ENCODE measurements at places on chromosomes 3 and 15.
A peak's percentile ranks its signal among the peaks of the same experiment; 100 is the strongest.

DNA sequence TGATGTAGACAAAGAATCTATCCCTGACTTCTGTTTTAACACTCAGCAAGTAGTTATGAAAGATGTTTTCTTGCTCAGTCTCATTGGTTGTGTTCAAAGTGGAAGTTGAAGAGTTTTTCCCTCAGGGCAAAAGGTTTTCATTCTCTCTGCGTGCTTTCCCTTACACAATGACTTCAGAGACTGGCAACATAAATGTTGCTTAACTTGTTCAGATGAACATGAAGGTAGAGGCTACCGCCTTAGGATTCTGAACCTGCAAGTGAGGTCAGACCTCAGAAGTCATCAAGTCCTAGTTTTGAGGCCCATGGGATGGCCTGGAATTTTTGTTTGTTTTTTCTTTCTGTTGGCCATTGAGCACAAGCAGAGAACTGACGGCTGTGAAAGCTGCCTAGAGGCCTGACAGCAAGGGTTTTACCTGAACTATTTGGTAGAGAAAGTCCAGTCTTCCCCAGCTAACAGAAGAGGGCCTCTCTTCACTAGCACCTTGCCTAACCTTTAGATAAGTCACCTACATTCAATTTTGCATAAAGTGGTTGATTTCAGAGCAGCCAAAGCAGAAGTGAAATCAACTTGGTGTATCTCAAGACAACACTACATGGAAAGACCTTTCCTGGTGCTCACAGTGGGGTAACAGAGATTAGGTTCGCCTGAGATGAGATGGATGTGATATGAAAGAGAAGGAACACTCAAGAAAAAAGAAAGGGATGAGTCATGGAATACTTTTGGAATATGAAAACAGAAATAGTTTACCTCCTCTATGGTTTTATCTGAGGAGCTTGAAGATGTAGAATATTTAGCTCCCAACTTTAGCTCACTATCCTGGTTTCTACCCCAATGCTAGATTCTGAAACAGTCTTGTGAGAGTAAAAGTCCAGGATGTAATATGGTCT lies 53.6 kb upstream of the AP4E1 start:
- DNase-seq = no peak

DNA sequence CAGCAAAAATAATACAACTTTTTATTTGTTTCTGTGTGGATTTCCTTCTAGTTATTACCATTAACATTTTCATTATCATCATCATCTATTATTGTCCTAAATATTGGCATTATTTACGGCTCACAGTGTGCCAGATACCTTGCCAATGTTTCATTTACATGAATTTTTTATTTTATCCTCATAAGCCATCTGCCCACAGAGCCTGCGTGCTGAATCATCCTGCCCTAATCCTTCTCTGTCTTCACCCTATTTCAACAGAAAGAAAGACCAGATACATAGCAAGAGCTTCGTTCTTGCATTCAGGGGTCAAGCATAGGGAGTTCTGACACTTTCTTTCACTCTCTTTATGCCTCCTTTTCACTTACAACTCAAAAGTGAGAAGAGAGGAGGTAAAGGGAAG lies 82.0 kb downstream of the KCNMB2 start:
- DNase-seq = no peak

- no peak for DNase-seq
Measured at GRCh38 chr3:53641397-53641796, 147.0 kb downstream of the CACNA1D start.

DNA sequence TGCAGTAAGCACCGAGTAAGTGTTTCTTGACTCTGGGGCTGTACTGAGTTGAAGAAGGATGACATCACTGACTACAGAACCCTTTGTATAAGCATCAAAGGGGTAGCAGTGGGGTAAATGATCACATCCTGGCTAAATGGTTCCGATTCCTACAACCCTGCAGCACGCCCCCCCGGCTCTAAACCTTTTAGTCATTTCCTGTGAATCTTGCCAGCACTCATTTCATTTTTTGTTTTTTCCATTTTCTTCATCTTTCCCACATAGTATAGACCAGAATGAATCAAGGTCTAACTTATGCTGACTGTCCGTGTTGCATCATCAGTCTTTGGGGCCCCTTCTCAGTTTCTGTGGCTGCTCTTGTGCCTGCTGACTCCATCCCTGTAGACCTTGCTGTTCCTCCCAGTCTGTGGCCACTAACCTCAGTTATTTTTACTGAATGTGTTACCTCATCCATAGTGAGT lies 383.1 kb upstream of the TPRG1 start:
- peak; percentile 42 for DNase-seq

- DNase-seq = no peak
Measured at GRCh38 chr3:127158614-127159229, 34.2 kb upstream of the PRR23E start.

GRCh38 chr3:190122198-190122771 lies 1.6 kb upstream of the P3H2 start:
- DNase-seq = no peak

- DNase-seq = no peak
Measured at GRCh38 chr3:178001670-178002101, 534.5 kb upstream of the KCNMB2 start.

- no peak for DNase-seq
Measured at GRCh38 chr3:150216866-150217600, 191.1 kb upstream of the TSC22D2 start.

GRCh38 chr3:179801263-179801662 lies 148.4 kb downstream of the USP13 start:
- DNase-seq = no peak

DNA sequence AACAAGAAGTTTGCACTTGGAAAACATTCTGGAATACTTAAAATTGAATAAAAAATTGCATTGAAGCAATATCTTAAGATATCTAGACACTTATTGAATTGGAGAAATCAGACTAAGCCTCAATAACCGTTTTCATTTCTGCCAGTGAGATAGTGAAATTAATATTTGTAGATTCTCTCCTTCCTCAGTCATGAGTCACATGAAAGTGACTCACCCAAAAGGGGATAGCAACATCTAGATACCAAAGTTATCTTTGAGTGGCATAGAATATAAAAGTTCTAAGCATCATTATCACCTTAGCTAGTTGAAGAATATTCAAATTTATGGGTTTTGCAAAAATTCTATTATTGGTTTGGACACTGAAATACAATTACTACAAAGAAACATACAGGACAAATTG lies 614.8 kb upstream of the ZNF717 start:
- no peak for DNase-seq

- DNase-seq = no peak
Measured at GRCh38 chr15:42507514-42507913, 12.1 kb downstream of the SNAP23 start.

DNA sequence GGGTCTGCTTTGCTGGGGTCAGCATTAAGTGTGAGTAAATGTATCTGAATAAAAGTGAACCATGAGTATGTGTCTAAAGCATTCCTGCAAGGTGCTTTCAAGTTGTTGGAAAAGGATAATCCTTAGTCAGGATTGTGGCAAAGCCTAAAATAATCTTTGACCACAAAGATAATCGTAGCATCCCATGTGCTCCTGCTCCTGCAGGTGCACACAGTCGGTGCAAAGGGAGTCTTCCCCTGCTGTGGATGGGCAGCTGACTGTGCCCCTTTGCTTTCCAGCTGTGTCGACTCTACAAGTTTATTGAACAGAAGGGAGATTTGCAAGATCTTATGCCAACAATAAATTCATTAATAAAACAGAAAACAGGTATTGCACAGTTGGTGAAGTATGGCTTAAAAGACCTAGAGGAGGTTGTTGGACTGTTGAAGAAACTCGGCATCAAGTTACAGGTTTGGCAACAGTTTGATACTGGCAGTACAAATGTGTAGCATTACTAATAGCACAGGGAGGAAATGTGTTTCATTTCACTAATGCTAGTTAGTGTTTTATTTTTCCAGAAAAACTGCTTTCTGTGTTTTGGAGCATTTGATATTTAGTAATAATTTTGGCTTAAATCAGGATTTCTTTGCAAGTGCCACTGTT lies 22.6 kb downstream of the SRP14 start:
- DNase-seq = no peak

DNA sequence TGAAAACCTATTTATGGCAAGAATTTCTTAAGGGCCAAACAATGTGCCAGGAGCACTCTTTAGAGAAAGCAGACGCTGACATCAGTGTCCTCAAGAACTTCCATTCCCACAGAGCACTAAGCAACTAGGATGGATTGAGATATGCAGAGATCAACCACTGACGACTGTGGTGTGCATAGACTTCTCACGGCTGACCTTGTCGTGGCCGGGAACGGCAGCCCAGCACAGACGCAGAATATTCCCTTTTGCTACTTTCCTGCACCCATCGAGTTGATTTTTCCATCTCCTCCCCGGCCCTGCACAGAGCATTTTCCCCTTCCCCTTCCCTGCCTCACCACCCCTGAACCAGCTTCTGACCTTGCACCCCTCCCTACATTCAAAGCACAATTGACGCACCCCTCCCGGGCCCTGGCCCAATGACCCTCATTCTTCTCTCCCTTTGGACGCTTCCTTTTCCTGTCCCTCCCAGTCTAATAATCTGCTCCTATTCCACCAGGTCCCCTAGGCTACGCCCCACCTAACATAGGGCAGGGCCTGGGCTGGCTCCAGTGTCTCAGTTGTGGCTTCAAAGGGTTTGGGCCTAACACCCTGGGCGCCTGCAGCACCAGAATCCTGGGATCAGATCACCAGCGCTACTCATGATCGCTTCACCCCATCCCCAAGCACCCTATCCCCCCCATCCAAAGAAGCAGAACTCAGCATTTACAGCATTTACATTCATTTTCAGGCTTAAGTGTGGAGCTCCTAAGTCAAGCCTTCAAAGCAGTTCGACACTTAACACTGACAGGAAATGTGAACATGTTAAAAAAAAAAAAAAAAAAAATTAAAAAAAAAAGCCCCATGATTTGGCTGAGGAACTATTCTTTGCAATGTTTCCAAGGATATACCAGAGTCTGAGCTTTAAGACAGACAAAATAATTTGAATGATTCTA lies 151.2 kb downstream of the FOXP1 start:
- DNase-seq = no peak

GRCh38 chr3:62631488-62631887 lies 243.7 kb downstream of the CADPS start:
- no peak for DNase-seq

DNA sequence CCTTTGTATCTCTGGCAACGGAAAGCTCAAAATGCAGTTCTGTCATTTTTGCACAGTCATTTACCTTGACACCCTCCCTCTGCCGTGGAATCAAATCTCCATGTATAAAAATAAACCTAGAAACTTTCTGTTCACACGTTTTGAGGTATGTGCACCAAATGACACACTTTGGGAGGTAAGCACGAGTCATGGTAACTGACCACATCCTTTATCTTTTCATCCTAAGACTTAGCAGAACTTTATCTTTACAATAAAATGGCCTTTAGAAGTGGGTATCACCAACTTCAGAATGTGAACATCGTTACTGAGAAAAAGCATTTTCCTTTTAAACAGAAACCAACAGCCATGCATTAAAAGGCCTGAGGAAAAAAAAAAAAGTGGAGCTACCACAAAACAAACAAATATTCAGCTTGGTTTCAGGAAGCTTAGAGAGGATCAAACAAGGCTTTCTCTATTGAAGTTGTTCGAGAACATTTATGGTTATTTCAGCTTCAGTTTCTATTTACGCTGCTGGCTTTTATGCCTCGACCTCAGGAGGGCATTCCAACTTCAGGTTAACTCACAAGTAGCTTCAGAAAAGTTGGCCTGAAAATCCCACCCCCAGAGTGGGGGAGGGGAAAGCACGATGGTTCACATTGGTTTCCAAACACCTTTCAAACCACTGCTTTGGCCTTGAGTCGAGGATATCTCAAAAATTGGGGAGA lies 171.1 kb upstream of the ICE2 start:
- peak; percentile 31 for DNase-seq

- DNase-seq = no peak
Measured at GRCh38 chr3:154361099-154361498, 36.8 kb upstream of the DHX36 start.

- DNase-seq = no peak
Measured at GRCh38 chr3:17065315-17065714, 180.6 kb downstream of the PLCL2 start.

DNA sequence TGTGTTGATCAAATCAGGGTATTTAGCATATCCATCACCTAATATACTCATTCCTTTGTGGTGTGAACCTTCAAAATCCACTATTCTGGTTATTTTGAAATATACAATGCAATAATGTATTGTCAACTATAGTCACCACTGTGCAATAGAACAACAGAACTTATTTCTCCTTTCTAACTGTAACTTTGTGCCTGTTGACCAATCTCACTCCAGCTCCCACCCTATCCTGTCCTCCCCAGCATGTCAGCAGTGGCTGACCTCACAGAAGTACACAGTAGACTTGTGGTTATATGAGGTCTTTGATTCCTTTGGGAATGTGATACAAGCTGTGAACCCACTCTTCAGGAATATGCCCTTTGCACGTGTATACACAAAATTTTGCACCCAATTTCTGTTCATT lies 64.2 kb downstream of the ECT2 start:
- DNase-seq = no peak

GRCh38 chr3:50410185-50410584 lies 50.9 kb upstream of the TMEM115 start:
- no peak for DNase-seq

DNA sequence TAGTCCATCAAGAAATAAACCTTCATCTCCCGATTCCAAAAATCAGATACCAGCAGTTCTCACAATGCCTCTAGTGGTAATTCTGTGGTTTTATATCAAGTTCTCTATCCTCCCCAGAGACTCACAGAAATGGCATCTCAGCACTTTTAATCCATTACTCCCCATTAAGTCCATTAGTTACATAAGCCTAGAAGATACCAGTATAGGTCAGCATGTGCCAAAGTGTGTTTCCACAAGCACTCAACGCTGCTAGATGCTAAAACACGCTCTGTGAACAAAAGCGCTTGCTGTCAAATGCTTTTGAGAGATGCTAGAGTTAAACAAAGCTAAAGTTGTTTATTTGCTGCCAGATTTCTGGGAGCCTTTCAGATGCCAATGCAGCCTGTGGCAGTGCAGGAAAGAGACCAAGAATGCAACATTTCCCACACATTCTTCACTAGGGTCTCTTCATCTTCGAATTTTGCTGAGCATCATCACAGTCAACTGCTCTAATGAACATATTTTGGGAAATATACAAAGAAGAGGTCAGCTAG lies 918.8 kb upstream of the CFAP20DC start:
- no peak for DNase-seq

DNA sequence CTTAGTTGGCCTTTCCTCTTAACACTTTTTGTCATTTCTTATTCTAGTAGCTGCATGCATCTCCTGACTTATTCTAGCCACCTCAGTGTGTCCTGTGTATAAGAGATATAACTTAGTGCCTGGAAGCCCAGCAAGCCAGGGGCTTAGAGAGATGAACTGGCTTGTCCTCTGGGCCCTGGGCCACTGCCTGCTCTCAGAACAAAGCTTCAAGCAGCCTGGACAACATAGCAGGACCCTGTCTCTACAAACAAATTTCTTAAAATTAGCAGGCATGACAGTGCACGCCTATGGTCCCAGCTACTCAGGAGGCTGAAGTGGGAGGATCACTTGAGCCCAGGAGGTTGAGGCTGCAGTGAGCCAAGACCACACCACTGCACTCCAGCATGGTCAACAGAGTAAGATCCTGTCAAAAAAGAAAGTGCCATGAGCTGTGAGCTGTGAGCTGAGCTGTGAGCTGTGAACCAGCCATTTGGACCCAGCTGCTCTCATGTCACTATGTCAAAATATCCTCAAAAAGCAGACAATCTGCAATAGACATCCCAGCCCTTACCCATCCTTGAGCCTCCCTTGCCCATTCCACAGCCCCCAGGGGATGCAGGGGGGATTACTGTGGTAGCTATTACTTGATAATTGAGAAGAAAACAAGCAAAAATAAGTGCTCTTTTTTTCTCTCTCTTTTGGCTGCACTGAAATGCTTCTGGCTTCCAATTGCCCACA lies 174.5 kb downstream of the OPA1 start:
- no peak for DNase-seq

- no peak for DNase-seq
Measured at GRCh38 chr3:30112902-30113484, 493.4 kb upstream of the TGFBR2 start.

- peak; percentile 25 for DNase-seq
Measured at GRCh38 chr3:149771652-149772271, 19.5 kb upstream of the COMMD2 start.
